NCI-H1105 (cell line): ENCODE measurements at places on chromosomes 3 and 15.

DNA sequence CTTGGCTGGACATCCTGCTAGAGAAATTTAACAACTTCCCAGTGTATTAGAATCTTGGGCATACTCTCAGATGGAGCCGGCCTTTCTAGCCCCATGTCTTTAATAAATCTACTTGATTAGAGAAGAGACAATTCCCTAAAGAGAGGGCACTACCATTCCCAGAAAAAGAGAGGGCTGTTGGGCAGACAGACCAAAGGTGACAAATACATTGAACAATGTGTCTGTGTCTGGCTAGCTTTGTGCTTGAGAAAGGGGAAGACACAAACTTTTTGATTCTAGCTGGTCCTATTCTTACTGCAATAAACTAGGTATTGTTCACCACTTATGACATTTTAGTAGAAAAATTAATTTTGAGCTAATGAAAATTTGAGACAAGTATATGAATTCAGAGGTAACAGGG, 57.7 kb downstream of the DUT start:
- DNase-seq = no peak

DNA sequence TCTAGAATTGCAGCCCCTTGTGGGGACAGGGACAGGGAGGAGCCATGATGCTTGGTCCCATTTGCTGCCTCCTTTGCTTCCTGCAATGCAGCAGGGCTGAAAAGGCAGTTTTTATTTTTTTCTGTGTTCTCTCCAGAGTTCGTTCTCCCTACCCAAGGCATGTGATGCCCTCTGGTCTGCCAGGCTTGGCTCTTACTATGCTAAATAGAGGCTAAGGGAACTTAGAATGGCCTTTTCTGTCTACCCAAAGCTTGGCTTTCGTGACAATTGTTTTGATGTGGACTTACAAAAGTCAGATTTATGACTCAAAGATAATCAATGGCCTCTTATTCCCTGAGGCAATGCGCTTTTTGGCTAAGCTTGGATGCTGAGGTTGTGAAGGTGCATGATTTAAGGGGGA, 293.3 kb upstream of the TBL1XR1 start:
- no peak for DNase-seq

DNA sequence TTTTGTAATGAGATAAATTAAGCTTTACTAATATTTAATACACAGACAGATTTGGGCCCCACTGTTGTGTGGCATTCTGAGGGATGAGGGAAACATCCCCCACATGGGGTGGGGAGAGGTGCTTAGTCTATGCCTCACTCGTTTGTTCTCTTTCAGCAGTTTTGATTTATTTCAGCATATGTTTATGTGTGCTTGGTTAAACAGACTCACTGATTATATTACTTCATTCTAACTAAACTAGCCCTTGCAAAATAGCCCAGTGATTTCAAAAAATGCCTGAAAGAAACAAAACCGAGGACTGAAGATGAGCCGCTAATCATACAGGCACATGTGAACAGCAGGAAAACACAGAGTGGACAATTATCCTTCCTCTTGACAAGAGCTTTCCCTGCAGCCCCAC, 27.2 kb downstream of the TNFAIP8L3 start:
- DNase-seq = no peak

DNA sequence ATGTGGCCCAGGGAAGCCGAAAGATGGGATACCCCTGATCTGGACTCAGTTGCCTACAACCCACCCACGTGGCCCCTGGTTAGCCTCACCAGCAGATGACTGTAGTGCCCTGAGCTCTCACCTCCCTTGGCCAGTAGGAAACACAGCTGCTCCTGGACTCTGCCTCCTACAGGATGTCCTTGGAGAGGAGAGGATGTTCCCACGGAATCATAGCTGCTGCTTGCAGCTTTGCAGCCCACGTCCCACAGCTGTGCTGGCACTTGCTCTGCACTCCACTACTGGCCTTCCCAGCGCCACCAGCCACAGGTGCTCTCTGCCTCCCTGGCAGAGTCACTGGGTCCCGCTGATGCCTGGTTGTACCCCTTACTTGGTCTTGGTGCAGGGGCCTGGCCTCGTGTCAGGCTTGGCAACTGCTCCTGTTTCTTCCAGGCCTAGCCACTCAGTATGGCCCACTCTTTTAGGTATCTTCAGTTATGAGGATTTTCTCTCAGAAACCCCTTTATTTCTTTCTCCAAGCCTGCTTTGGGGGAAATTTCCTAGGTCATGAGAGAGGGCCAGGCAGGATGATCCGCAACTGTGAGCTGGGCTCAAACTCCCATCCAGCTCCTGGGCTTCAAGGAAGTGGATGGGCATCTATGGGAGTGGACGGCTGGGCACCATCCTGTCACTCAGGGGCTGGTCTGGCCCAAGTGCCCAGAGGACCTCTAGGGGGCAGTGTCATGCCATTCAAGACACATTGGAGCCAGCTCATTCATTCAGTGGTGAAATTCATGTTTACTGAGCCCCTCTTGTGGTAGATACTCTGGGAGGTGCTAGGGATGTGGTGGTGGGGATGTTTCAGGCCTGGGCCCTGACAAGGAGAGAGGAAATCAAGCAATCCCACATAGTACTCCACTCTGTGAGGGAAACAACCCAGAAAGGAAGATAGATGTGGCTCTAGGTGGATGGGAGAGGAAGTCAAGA, 16.2 kb upstream of the VILL start:
- no peak for DNase-seq

GRCh38 chr15:78797951-78798350, 13.3 kb downstream of the ADAMTS7 start:
- no peak for DNase-seq

DNA sequence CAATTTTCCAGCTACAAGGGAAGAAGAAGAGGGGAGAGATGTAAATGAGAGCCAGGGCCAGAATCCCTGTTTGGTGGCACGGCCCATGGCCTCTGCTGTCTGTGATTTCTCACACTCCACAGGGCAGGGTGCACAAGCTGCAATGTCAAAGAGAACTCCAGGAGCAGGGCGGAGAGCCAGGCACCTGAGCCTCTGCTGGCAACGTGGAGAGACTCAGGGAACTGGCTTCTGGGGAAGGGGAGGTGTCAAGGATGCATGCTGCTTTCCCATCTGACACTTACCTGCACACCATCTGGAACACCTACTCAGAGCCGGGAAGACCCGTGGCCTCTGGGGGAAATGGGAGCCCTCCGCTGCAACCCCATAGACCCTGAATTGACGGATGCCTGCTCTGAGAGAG, 507.5 kb upstream of the NR2F2 start:
- DNase-seq = no peak

DNA sequence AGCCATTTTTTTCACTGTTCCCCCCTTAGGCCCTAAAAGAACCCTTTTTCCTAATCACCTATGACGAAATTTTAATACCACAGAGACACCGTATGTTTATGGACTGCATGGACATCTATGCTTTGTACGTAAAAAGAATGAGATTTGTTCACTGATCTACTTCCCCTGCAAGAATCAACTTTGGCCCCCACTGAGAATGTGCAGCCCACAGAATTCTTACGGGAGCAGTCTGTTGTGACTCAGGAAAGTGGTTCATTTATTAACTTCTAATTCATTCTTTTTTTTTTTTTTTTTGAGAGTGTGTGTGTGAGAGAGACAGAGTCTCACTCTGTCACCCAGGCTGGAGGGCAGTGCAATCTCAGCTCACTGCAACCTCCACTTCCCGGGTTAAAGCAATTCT, 17.6 kb downstream of the EIF4E3 start:
- DNase-seq = no peak

DNA sequence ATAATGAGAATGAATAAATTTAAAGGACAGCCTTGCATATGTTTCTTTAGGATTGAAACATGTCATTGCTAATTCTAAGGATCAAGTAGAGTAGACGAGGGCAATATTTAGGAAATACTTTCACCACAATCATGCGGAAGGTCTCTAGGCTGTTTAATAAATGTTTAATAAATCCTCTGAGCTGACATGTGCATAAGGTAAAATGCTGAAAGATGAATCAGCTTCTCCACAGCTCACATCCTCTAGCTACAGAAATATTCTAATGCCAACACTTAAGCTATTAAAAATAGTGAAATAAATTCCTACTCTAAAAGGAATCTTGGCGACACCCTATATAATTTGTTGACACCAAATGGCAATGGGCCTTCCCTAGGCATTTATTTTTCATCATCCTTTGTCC, 407.3 kb downstream of the TBL1XR1 start:
- no peak for DNase-seq
